Esophagus squamous epithelium (tissue), 5 donors: ENCODE measurements at places on chromosomes 5 and 9.

GRCh38 chr5:55994998-55995914 lies 493 bp upstream of the IL6ST start:
- peak; percentile 80 for DNase-seq

DNA sequence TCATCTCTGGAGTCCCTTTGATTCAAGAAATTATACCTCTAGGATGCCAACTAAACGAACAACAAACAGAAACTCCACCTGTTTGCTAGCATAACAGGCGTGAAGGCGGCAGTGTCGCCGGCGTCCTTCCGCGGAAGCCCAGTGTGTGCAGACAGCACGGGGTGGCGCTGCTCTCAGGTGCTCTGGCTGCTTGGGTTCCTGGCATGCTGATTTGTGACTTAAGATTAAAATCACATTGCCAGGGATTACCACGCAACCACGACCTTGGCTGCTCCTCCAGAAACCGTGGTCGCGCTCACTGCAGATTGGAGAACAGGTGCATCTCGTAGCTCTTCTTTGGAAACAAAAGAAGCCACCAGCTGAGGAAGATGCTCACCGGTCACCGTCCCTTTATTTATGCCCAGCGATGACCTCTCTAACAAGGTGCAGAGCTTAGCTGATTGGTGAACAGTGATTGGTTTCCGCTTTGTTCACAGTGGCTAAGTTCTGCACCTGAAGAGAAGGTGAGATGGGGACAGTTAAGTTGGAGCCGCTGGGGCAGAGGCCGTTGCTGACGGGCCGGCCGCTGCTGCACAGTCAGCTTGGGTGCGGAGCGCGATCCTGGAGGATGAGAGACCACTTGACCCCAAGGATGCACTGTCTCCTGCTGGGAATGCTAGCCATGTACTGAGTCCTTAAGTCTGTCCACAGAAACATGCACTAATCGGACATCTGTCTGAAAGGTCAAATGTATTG lies 232.3 kb downstream of the FANCC start:
- no peak for DNase-seq

DNA sequence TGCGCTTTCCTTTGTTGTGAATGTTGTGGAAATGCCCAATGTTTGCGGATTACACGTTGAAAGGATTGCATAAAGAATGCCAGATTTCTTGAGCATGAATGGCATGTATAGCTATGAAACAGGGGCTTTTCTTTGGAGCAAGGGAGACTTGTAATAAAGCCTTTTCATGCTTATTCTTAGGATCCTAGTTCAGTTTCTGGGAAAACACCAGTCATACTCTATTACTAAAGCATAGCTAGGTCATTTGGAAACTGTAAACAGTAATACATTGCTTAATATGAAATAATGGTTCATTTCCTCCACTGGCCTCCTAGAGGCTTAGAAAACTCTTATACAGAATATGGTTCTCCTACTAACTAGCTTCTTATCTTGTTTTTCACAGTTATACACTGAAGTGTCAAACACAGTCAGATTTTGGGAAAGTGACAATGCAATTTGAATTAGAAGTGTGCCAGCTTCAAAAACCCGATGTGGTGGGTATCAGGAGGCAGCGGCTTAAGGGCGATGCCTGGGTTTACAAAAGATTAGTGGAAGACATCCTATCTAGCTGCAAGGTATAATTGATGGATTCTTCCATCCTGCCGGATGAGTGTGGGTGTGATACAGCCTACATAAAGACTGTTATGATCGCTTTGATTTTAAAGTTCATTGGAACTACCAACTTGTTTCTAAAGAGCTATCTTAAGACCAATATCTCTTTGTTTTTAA lies 104.2 kb downstream of the MELK start:
- no peak for DNase-seq

DNA sequence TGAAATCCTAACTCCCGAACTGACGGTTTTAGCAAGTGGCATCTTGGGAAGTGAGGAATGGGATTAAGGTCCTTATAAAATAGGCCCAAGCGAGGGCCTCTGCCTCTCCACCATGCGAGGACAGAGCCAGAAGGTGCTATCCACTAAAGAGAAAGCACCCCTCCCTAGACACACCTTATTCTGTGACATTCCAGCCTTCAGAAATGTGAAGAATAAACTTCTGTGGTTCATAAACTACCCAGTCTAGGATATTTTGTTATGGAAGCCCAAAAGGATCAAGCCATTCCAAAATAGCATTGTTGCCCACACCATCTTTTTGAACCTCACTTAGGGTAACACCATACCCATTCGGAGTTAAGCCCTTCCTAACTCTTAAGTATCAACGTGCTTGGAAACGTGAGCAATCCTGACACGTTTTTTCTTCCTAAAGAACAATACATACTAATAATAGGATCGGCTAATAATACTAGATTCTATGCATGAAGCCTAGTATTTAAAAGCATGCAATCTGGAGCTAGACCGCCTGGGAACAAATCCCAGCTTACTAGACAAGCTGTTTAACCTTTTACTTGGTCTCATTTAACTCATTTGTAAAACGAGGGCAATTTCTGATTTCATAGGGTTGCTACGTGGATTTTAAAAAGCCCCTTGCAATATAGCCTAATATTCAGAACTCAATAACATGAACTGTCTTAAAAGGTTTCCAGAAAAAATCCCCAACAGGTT lies 1.1 kb upstream of the SMC2 start:
- no peak for DNase-seq

DNA sequence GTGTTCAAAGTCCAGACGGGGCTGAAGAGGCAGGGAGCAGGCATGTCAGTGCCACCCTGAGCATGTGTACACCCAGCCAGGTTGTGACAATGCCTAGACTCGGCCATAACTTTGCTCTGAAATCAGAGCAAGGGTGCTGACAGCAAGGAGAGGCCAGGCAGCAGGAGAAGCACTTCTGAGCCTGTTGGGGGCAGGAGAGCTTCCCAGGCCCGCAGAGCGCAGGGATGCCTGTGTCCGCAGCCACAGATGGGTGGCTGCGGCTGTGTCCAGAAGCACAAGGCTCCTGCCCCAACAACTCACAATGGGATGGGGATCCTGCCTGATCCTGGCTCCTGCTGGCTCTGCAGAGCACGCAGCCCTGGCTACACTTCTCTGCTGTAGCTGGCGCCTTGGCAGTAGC lies 373.9 kb downstream of the CHSY3 start:
- DNase-seq: no peak

GRCh38 chr5:160272889-160273288 lies 39.5 kb downstream of the CCNJL start:
- DNase-seq: no peak

DNA sequence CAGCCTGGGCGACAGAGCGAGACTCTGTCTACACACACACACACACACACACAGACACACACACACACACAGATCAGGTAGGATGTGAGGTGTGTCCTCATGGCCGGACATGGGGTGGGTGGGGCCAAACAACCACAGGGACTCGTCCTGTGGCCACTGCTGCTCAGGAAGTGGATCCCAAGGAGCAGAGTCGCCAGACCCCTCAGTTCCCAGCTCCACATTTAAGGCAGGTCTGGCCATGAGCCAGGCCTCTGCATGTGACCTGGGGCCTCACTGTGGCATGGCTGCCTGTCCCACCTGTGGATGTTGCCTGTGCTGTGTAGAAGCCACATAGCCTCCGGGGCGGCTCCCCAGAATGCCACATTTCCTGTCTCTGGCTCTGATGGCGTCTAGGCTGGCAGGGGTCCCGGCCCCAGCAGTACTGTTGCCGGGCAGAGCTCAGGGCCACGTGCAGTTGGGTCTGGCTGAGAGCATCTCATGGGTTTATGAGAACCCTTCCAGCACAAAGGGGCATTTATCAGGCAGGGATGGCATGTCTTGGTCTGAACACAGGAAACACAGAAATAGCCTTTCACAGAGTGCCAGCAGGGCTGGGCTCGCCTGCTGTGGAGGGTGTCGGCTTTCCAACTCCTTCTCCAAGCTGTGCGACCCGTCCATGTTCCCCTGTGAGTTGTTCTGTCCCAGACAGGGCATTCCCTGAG lies 9.9 kb upstream of the NINJ1 start:
- DNase-seq: no peak

- DNase-seq: no peak
These were observed 211.4 kb upstream of the TUSC1 start for GRCh38 chr9:25889661-25890060.

DNA sequence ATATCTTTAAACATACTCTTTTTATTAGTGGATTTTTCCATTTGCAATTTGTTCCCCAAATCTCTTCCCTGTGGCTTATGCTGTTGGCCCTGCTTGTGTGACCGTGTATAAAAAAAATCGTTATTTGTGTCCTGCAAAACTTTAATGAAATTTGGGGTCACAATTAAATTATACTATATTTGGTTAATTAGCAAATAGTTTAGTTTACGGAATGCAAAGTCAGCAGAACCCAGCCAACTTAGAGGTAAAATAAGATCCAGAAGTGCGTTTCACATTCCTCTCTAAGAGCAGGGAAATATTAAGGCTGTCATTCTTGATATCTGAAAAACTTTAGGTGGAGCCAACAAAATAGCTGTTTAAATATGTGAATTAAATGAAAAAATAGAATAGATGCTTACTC lies 2023.5 kb upstream of the WWC1 start:
- no peak for DNase-seq

DNA sequence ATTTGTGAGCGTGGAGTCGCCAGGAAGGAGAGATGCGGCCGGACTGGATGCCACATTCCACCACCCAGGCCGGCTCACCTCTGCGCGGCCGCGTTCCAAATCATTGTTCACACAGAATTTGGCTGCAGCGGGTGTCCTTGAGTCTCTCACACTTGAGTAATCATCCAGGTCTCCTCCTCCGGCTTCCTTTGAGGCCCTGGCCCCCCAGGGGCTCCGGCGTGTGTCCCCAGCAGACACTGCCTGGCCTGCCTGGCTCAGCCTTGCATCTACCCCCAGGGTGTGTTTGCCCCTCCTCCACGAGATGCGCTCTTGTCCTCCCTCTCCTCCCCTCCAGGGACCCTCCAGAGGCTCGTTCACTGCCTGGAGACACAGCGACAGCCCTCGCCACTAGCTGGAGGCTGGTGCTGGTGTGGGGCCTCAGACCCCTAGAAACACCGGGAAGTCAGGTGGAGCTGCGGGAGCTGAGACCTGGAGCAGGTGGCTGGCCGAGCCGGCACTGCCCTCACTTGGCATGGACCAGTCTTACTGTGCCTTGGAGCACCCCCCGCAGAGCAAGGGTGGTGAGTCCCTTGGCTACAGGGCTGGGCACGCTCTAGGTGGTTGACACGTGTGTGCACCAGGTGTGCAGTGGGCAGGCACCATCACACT lies 7.0 kb upstream of the SLC9A3 start:
- DNase-seq: no peak

GRCh38 chr9:116549786-116550660 lies 137.1 kb upstream of the TRIM32 start:
- DNase-seq: no peak

DNA sequence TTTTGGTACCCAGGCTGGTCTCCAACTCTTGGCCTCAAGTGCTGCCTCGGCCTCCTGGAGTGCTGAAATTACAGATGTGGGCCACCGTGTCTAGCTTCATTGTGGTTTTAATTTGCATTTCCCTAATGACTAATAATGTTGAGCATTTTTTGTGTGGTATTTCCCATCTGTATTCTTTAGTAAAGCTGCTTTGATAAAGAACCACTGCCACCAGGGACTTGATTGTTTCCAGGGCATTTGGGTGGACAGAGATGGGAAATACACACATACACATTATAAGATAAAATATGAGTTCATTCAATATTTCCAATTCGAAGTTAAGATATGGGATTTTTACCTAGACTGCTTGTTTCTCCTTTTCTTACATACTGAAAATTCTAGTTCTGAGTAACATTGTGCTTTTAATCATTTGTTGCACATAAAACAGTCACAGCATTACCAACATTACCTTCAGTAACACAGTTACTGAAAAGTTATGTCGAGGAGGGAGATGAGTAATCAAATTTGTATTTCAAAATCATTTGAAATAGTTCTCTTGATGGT lies 28.9 kb downstream of the HABP4 start:
- no peak for DNase-seq

DNA sequence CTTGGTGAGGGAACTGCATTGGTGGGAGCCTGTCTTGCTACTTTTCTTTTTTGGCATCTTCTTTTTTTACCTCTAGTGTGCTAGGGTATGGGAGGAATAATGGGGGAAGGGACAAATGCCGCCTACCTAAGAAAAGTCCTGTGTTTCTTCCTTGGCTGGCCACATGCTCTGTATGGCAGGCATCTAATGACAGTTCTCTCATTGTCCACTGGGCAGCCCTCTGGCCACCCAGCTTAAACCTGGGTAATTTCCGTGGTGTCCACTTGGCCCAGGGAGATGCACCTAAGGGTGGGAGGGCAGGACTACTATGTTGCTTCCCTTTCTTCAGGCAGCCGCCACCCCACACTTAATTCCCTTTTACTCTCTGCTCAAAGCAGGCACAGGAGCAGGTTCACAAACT lies 173.1 kb downstream of the YTHDC2 start:
- DNase-seq: no peak

DNA sequence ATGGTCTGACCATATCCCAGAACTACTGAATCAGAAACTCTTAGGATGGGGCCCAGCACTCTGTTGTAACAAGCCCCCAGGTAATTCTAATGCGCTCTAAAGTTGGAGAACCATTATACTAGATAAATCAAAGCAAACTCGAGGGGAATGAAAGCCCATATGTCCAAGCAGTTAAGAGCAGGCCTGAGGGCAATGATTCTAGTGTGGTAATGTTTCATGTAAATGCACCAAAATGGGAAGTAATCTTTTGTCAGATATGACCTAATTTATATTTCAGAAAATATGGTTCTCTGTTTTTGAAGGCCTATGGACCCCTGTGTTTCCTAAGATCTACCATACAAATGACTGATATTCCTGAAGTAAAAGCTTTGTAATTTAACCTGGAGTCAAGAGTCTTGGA lies 108.0 kb upstream of the PTGER4 start:
- no peak for DNase-seq

DNA sequence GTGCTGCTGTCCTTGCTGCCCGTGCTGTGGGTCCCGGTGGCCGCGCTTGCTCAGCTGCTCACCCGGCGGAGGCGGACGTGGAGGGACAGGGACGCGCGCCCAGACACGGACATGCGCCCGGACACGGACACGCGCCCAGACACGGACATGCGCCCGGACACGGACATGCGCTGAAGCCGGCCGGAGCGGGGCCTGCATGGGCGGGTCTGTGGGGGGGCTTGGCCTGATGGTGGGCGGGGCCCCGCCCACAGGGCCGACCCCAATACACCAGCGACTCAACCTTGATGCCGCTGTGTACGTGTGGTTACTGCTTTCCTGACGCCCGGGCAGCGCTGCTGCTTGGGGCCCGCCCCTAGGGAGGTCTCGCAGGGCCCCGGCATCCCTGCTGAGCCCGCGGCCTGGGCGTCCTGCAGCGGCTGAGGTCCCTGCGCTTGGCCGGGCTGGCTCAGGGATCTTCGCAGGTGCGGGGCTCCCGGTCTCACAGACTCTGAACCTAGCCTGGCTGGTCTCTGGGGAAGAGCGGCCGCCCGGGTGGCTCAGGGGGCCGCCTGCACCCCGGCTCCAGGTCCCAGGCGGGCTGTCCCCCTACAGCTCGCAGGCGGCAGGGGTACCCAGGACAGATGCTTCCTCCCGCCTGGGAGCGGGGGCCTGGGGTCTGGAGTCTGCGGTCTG lies 20.9 kb downstream of the SLC6A18 start:
- DNase-seq: no peak
